ENCODE measurements at places on chromosomes 4 and X. TPM values are rescaled to one million over a fixed set of nuclear protein-coding genes. Genes with fewer than 3 reads are reported as not detected.

DNA sequence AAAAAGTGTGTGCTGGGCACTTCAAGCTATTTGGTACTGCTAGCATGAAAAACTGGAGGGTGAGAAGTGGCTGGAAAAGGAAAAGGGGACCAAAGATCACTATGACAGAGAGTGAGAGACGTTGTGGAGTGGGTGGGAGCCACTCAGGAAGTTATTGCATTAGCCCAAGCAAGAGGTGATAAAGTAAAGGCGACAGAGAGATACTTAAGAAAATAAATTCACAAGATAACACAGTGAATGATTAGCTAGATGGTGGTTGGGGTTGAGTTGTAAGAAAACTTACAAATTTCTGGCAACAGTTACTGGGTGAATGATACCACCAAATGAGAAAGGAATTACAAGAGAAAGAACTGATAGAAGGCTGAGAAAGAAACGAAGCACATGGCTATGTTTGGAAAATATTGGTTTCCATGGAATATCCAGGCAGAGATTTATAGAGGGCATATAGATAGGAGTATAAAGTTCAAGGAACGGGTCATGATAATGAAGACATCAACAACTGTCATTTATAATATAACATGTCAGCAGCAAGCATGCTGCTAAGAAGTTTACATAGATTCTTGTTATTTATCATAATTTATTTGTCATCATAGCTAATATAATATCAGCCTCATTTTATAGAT, 60.7 kb downstream of the CASK start:
- DNase-seq: peak; percentile 25

DNA sequence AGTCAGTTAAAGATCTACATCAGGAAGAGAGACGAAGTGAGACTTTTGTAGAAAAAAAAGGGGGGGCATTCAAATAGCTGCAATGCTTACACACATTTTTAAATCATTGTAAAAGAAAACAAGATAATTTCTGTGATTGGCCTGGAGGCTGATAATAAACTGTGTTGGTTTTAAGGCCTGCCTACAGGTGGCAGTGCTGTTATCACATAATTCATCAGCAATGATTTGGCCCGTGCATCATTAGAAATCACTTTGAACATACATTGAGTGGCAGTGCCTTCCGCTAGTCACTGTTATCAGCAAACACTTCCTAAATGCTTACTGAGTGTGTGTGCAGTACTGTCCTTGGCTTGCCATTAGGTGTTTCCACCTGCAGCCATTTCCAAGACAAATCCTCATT, 831.9 kb downstream of the TRIML1 start:
- DNase-seq: peak; percentile 41

The DUSP9 gene
- total RNA-seq: not detected

GRCh38 chrX:38959736-38960135, 158.5 kb downstream of the MID1IP1 start:
- no peak for DNase-seq

The CYLC1 gene
- total RNA-seq: not detected

The BTC gene
- total RNA-seq: 15.3 TPM

The SYTL5 gene
- under 0.01 TPM for total RNA-seq

- DNase-seq: no peak
These were observed 154.0 kb downstream of the EVC2 start for GRCh38 chr4:5554376-5554775.

- no peak for DNase-seq
These were observed 77.4 kb upstream of the BMPR1B start for GRCh38 chr4:94680176-94680862.

DNA sequence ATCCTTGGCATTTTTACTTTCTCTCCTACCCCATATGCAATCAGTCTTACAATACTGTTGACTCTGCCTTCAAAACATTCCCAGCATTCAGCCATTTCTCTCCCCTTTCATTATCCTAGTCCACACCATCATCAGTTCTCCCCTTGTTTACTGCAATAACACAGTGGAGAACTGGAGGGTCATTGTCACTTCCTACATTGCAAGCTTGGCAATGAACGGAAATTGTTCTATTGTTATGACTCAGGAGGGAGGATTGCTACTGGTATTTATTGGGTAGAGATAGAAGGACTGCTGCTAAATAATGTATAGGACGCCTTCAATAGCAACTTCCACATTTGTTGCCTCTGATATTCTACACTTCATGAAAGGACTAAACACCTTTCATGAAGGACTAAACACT, 231.8 kb downstream of the BANK1 start:
- DNase-seq: no peak

The GC gene
- not detected for total RNA-seq

DNA sequence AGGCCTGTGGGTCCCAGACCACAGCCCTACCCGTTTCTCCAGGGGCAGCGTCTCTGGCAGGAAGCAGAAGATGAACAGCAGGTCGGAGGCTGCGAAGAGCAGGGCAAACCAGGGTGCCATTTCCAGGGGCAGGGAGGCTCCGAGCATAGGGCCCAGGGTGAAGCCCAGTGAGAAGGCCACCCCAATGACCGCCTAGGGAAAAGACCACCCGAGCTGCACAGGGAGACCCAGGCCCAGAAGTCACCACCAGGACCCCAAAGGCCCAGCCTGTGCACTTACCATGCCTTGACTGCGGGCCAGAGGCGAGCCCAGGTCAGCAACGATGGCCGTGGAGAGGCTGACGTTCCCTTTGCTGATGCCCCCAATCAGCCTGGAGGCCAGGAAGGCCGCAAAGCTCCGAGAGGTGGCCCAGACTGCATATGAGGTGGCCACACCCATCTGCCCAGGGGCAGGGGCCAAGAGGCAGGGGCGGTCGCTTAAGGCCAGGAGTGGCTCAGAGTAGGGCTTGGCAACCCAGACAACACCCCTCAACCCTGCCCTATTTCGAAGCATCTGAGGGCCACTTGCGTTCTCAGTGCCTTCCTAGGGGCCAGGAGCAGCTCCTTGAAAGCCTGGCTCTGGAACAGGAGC, 30.8 kb downstream of the NOP14 start:
- no peak for DNase-seq

- DNase-seq: no peak
These were observed 222.4 kb downstream of the FBXO8 start for GRCh38 chr4:174061026-174061425.

GRCh38 chr4:71697031-71697430, 86.8 kb downstream of the GC start:
- DNase-seq: no peak

DNA sequence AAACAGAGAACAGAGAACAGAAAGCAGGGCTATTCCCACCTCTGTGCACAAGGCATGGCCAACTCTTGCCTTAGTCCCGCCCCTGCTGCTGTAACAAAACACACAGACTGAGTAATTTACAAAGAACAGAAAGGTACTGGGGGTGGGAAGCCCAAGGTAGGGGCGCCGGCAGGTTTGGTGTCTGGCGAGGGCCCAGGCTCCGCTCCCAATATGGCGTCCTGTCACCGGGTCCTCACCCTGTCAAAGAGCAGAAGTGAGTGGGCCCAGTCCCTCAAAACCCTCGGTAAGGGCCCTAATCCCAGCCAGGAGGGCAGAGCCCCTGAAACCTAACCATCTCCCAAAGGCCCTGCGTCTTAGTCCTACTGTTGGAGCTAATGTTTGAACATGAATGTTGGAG, 71.0 kb downstream of the FAM53A start:
- no peak for DNase-seq

The GRK4 gene
- total RNA-seq: 4.7 TPM

DNA sequence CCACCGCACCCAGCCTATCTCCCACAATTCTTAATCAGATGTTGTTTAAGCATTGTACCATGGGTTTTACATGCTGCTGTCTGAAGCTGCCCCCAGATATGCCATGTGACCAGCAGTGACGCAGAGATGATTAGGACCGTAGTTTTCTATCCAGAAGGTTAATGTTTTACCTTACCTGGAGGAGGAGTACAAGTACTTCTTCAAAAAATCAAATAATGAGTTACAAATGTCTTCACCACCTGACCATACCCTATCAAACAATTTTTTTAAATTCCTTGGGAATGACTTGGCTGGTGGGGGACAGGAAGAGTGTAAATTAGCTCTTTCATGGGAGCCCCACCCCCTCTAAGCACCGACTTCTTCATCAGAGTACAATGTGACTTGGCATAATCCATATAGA, 16.2 kb upstream of the SGMS2 start:
- peak; percentile 77 for DNase-seq

The SMAD1 gene
- total RNA-seq: 7.5 TPM

The CXCL1 gene
- total RNA-seq: 254 TPM

The INPP4B gene
- total RNA-seq: 16.1 TPM

The CCDC120 gene
- total RNA-seq: 1.9 TPM

DNA sequence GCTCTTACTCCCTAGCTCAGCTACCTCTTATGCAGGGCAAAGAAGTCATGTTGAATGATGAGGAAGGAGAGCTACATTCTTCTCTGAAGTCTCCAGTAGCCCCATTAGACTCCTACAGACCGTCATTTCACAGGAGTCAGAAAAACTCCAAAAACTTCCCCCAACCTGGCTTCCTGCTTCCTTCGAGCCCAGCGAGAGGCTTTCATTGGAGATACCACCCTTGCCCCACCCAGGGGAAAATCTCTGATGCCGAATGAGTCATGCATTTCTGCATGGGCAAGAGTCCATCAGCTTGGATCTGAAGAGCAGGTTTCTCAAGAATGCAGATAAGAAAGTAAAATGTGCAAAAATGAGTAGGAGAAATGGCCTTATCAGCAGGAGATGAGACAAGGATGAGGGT, 53.0 kb downstream of the ARSF start:
- peak; percentile 0 for DNase-seq

DNA sequence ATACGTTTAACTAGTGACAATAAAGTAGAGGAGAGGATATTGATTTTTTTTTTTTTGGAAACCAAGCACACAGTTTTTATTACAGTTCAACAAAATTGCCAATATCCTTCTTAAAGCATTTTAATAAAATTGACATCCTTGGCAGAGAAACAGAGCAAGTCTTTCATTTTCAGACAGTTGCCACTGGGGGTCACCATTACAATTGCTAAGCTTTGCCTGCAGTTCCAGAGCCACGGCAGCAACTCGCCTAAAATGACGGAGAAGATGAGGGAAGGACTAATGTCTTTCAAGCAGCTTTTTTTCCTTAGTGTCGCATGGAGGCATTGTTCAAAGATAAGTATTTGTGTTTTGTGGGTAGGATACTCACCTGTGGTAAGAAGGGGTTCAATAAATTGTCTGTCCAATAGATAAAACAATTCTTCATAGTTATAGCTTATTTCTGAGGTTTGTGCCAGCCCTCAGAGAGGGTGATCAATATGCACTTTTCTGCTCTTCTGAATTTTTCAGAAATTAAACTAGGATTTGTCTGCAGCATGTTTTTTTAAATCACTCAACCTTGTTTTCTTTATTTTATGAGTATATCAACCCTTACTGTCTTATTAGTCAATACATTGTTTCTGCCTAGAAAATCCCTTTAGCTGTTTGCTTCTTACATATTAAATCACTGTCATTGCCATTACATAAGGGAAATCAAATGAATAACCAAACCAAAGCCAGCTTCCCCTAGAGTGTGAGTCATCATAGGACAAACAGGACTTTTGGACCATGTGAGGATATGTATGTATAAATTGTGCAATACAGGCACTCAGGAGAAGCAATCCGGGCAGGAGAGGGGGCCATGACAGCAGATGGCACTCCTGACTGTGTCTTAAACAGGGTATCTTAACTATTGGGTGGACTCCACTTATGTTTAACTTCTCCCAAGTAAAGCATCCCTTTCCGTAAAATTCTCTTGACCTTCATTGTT, 508.1 kb upstream of the ARX start:
- peak; percentile 72 for DNase-seq

The FOXR2 gene
- not detected for total RNA-seq
